ENCODE measurements at places on chromosomes 6 and 20.

- DNase-seq, result no peak
These were observed 178.2 kb downstream of the ZMYND8 start for GRCh38 chr20:47178277-47178676.

GRCh38 chr6:110329348-110329713 is 28.8 kb downstream of the METTL24 start:
- DNase-seq, result no peak

- DNase-seq, result no peak
These were observed 5.8 kb upstream of the PLTP start for GRCh38 chr20:45917790-45918141.

GRCh38 chr6:151958332-151958731 is 150.8 kb downstream of the ESR1 start:
- no peak for DNase-seq

- no peak for DNase-seq
These were observed 74.0 kb downstream of the ZBTB2 start for GRCh38 chr6:151317103-151317994.
